ENCODE measurements at places on chromosomes 7 and 10.

DNA sequence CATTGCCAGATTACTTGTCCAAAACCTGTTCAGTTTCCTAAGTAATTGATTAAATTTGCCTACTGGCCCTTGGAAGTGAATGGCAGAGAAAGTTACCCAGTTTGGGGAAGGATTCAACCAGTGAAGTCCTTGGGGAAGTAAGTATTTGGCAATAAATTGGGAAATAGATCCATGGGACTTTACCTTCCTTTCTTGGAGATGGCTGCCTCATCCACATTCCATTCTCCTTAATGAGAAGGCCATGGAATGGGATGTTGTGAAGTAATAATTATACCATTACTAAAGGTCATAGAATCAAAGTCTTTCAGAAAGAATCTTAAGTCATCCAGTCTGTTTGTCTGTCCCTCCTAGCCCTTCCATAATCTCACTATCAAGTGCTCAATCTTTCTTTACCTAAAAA lies 4.5 kb upstream of the COPG2 start:
- DNase-seq = no peak

GRCh38 chr10:102781090-102781920 lies 37.6 kb downstream of the WBP1L start:
- DNase-seq = no peak

- no peak for DNase-seq
Measured at GRCh38 chr7:21866731-21867130, 79.0 kb downstream of the CDCA7L start.

- no peak for DNase-seq
Measured at GRCh38 chr7:98922392-98923187, 44.3 kb downstream of the TRRAP start.

DNA sequence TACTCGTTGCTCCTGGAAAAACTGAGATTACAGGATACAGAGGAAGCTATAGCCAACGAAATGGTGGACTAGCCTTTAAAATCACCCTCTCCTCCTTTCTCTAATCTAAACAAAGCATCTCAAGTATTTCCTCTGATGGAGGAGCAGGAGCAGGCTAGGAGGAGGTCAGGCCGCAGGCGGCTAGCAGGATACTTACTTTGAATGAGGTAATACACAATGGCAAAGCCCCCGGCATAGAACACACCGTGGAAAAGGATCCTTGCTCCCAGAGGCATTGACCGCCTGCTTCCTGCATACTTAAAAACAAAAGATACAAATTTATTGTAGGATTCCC lies 64.4 kb downstream of the STK17A start:
- DNase-seq = no peak

DNA sequence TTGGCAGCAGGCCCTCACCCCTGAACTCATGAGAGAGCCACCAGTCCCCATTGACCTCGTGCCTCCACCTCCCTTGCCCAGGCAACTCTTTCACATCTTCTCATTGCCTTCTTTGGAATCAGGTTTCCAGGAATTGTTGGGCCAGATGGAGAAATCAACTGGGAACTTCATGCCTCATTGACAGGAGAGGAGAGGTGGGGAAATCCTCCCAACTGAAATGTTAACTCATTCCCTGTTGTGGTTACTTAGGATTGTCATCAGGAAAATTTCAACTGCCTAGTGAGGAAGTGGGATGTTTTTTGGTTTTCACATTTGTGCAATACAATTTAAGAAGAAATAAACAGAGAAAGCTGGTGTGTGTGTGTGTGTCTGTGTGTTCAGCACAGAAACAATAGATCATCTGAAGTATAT lies 106.6 kb upstream of the INHBA start:
- no peak for DNase-seq

DNA sequence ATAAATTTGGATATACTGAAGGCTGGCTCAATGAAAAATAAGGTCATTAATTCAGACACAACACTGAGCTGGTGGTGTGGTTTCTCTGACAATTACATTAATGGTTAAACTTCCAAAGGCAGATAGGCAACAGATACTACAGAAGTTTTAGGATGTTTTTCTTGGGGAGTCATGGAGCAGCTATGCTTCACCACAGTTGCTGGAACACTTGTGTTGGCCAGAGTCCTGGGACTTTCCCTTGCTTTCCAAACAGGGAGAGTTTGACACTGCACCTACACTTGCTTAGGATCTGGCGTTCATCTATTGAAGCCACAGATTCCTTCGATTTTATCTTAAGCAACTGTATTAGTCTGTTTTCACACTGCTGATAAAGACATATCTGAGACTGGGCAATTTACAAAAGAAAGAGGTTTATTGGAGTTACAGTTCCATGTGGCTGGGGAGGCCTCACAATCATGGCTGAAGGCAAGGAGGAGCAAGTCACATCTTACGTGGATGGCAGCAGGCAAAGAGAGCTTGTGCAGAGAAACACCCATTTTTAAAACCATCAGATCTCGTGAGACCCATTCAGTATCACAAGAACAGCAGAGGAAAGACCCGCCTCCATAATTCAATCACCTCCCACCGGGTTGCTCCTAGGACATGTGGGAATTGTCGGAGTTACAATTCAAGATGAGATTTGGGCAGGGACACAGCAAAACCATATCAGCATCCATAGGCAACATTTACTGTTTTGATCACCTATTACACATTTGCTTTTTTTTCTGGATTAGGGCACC lies 27.8 kb upstream of the TMEM178B start:
- no peak for DNase-seq

DNA sequence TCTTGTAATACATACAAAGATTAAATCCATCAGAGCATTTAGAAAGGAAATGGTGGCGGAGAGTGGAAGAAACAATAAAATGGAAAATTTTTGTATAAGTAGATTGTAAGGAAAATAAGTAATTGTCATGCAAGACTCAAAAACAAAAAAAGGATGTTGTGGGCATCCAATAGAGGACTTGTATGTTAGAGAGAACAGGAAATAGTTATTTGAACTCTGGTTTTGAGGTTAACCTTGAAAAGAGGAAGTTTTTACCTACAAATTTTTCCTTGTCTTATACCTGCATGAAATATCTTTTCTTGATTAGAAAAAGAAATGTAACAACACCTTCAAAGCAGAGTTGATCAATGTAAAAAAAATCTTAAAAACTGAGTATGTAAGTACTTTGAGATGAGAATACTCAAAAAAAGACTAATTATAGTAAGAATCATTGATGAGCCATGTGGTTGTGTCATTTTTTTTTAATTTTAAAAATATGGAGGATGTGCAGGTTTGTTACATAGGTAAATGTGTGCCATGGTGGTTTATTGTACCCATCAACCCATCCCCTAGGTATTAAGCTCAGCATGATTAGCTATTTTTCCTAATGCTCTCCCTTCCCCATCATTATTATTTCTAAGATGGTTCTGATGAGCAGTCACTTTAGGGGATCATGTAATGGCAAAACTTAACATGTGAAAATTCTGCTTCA lies 11.9 kb downstream of the TMEM106B start:
- DNase-seq = no peak

GRCh38 chr7:101884671-101885596 lies 67.5 kb downstream of the CUX1 start:
- DNase-seq = no peak

DNA sequence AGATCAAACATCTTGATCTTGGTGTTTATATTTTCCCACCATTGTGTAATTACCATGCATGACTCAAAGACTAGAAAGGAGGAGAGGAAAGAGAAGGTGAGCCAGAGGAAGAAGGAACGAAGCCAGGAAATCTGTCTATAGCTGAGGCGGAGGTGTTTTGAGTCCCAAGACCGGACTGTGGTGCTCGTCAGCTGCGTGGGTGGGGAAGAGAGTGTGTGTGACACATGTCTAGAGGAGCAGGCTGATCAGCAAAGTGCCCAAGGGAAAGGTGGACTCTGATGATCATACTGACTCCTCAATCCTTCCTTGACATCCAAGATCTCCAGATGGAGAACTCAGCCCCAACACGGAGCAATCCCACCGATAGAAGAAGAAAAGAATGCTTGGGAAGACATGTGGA lies 189.5 kb upstream of the MINDY3 start:
- DNase-seq = no peak

- DNase-seq = no peak
Measured at GRCh38 chr7:157228864-157229422, 90.2 kb downstream of the UBE3C start.

- DNase-seq = no peak
Measured at GRCh38 chr10:100718197-100718742, 27.1 kb upstream of the PAX2 start.

GRCh38 chr10:108685863-108686531 lies 1237.3 kb downstream of the XPNPEP1 start:
- DNase-seq = no peak

DNA sequence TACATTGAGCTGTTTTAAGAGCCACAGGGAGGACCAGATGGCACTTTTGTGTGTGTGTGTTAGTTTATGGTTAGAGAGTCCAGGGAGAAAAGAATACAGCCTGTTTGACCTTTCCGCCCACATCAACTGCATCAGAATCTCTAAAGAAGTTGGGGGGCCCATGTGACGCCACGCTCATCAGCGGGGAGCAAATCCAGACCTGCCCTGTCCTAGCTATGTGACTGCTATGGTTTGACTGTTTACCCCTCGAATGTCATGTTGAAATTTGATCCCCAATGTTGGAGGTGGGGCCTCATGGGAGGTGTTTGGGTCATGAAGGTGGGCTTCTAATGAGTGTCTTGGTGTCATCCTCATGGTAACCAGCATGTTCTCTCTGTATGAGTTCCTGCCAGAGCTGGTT lies 128.0 kb downstream of the ADRA2A start:
- no peak for DNase-seq

- DNase-seq = no peak
Measured at GRCh38 chr7:156105337-156106106, 293.3 kb upstream of the SHH start.

- DNase-seq = no peak
Measured at GRCh38 chr7:107538001-107538400, 25.7 kb downstream of the COG5 start.

- no peak for DNase-seq
Measured at GRCh38 chr7:105156731-105157130, 142.7 kb downstream of the KMT2E start.

GRCh38 chr7:6205971-6206660 lies 66.3 kb downstream of the CYTH3 start:
- no peak for DNase-seq

DNA sequence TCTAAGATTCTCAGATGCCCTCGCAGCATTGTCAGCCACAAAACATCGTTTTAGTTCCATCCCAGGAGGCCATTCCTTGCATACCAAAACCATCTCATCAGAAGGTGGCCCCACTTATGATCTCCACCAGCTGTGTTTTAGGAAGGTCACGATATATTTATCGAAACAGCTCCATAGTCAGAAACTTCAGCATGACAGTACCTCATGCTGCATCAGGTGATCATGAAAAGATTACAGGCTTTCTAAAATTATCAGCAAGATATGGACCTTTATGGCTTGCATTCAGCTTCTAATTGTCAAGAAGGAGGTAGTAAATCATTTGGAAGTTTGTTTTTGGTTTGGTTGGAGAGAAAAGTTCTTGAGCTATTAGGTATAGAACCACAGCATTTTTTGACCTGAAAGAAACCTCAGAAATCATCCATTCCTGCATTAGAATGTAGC lies 20.0 kb downstream of the JAZF1 start:
- no peak for DNase-seq

GRCh38 chr10:75398200-75398691 lies 3.3 kb downstream of the ZNF503 start:
- DNase-seq = no peak

- no peak for DNase-seq
Measured at GRCh38 chr7:7705318-7705717, 13.1 kb downstream of the RPA3 start.

GRCh38 chr7:149237502-149237901 lies 1.9 kb upstream of the ZNF212 start:
- no peak for DNase-seq

GRCh38 chr7:82110146-82110840 lies 333.3 kb downstream of the CACNA2D1 start:
- DNase-seq = no peak

DNA sequence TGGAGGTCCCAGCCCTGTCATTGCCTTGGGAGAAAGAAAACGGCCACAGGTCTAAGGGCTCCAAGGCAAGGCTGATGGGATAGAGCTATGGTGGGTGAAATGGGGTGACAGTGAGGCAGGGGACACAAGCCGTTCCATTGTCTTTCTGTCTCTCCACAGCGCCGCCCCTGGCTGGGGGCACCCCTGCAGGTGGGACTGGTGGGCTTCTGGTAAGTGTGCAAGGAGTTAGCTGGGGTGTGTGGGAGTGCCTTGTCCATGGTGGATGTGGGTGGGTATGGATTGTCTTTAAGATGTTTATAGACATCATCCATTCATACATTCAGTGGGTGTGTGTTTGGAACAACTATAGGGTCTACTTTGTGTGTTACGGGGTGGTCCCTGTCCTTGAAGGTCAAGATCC lies 7.5 kb downstream of the SFXN3 start:
- no peak for DNase-seq

DNA sequence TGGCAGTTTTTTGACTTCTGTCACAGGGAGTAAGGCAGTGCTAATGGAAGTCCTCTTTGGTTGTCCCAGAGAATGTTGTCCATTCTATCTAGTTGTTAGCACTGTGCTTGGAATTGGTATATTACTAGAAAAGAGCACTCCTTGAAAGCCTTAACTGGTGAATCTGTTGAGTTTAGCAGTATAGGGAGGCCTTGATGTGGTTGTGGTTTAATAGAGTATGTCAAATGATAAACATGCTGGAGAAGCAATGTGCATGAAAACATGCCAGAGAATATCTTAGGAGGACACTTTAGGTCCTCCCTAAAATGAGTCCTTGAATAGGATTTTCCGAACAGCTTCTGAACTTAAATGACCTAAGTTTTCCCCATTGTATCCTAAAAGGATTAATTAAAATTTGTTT lies 98.6 kb downstream of the BTRC start:
- no peak for DNase-seq

DNA sequence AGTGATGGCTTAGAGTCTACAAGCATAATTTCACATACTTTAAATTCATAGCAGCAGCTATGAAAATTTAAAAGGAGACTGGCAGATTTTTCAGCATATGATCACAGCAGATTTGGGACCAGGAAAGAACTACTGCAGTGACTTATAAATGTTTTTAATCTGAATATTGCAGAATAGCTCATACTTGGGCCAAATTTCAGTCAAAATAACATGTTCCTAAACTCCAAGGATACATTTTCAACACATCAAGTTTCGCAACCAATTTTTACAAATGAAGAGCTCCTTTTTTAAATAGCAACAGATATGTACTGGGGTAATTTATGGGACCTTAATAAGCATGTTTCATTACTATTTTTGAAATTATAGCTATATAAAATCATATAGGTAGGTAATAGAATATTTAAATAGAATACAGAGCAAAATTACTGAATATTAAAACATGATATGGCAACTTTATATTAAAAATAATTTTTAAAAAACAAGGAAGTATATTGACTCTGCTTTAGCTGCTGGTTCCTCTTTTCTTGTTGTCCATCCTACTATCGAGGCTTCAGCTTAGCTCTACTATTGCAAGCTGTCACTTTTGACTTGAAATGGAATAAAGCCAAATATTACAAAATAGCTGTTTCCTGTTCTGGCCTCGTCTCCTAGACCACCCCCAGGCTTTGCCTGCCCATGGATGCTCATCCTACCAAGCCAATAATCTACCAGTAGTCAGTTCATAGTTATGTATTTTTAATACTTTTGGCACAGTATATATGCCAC lies 123.1 kb downstream of the NRBF2 start:
- no peak for DNase-seq

Measured in activated naive CD4-positive, alpha-beta T cell (primary cell).